Right kidney (tissue), 9 donors: ENCODE measurements at places on chromosomes 5 and 9.
A peak's percentile ranks its signal among the peaks of the same experiment; 100 is the strongest.

DNA sequence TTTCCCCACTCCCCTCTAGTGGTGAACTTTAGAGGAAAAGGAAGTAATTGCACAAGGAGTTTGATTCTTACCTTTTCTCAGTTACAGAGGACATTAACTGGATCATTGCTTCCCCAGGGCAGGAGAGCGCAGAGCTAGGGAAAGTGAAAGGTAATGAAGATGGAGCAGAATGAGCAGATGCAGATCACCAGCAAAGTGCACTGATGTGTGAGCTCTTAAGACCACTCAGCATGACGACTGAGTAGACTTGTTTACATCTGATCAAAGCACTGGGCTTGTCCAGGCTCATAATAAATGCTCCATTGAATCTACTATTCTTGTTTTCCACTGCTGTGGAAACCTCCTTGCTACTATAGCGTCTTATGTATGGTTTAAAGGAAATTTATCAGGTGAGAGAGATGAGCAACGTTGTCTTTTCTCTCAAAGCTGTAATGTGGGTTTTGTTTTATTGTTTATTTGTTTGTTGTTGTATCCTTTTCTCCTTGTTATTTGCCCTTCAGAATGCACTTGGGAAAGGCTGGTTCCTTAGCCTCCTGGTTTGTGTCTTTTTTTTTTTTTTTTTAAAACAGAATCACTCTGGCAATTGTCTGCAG is 25.3 kb downstream of the SLC22A5 start:
- no peak for DNase-seq

GRCh38 chr5:51433052-51433710 is 49.9 kb downstream of the ISL1 start:
- DNase-seq, result no peak

- DNase-seq, result no peak
Measured at GRCh38 chr9:16275795-16276624, 594.5 kb downstream of the BNC2 start.

- peak; percentile 6 for DNase-seq
Measured at GRCh38 chr9:137449081-137449844, 8.1 kb upstream of the ENTPD8 start.

GRCh38 chr5:180519098-180519497 is 24.9 kb downstream of the CNOT6 start:
- DNase-seq, result no peak
